Kidney capillary endothelial cell (primary cell): ENCODE measurements at places on chromosomes 3 and 15.

DNA sequence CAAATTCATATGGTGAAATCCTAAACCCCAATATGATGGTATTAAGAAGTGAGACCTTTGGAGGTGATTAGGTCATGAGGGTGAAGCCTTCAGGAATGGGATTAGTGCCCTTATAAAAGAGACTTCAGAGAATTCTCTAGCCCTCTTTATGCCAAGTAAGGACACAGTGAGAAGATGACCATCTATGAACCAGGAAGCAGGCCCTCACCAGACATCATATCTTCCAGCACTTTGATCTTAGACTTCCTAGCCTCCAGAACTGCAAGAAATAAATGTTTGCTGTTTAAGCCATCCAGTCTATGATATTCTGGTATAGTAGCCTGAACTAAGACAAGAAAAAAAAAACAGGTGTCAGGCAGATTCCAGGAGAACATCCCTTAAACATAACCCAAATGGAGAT lies 45.9 kb upstream of the AP4E1 start:
- DNase-seq: no peak

DNA sequence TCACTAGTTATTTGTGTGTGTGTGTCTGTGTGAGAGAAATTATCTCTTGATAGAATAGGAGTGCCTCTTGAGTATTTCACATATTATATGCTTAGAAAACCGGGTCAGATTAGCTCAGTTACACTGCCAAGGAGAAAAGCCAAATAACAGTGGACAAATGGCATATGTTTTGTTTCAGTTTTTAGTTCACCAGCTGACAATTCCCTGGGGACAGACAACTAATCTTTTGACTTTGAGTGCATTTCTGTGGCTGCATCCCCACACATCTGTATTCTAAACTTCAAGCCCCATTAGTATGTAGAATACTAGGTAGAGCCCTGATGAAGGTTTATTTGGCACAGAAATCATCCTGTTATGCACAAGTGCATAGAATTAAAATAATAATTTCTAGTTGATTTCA lies 227.7 kb upstream of the CNTN3 start:
- DNase-seq: no peak

DNA sequence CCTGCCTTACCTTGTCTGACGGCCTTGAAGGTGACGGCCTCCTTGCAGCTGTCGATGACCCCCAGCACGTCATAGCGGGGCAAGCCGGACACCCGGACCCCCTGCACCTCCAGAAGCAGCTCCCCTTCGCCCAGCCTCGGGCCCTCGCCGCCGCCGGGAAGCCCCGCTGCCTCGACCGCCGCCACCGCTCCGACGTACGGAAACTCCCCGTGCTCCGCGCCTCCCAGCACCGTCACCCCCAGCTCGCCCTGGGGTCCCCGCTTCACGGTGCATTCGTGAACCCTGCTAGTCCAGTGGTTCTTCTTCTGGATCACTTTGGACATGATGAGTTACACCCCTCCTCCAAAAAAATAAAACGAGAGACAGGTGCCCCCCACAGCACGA lies 740 bp downstream of the MAGI1 start:
- DNase-seq: no peak

GRCh38 chr3:115499666-115500065 lies 123.6 kb upstream of the GAP43 start:
- no peak for DNase-seq

- no peak for DNase-seq
These were observed 49.7 kb downstream of the SEMA5B start for GRCh38 chr3:122977746-122978466.

- DNase-seq: no peak
These were observed 180.9 kb downstream of the SUCNR1 start for GRCh38 chr3:152054315-152054714.

- no peak for DNase-seq
These were observed 20.4 kb downstream of the SEC61A1 start for GRCh38 chr3:128072454-128073184.

DNA sequence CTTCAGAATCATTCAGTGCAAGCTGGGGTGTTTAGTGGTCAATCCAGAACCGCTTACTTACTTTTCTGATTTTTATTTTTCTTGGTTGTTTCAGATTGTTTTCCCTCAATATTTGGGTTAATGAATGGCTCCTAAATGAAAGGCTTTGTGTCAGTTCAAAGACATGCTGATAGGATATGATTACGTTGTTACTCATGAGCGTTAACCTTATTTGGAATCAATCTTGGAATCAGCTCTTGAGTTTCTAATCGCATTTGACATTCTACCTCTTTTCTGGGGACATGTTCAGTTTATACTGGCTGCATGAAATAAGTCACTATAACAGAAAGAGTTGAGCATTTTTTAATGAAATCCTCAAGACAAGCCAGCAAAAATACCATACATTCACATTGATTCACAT lies 50.2 kb downstream of the ATP11B start:
- peak; percentile 5 for DNase-seq

DNA sequence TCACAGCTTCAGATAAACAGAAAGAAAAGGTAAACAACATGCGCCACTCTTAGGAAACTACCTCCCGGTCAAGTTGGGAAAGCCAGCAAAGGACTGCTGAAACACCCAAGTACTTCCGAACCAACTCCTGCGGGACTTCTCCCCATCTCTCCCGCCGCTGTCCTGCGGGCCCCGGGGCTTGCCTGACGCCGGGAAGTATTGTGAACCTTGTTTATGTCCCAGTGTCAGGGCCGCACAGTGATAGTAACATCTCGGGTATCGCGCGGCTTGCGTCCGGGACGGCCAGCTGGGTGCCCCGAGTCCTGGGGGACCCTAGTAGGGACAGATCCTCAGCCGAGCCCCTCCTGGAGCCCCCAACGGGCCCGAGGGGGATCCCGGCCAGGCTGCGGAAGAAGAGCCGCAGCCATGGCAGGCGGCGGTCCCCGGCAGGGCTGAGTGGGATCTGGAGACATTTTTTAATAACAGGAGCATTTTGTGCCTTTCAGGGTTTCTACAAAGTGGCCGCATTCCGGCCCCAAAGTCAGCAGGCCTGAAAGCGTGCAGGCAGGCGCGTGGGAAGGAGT lies 756 bp downstream of the CLPX start:
- DNase-seq: peak; percentile 49

- no peak for DNase-seq
These were observed 45.8 kb downstream of the CDC25A start for GRCh38 chr3:48142316-48142870.

- peak; percentile 23 for DNase-seq
These were observed 78.1 kb downstream of the LRRFIP2 start for GRCh38 chr3:37096288-37096687.

- DNase-seq: no peak
These were observed 179.4 kb downstream of the OPA1 start for GRCh38 chr3:193772422-193772763.

DNA sequence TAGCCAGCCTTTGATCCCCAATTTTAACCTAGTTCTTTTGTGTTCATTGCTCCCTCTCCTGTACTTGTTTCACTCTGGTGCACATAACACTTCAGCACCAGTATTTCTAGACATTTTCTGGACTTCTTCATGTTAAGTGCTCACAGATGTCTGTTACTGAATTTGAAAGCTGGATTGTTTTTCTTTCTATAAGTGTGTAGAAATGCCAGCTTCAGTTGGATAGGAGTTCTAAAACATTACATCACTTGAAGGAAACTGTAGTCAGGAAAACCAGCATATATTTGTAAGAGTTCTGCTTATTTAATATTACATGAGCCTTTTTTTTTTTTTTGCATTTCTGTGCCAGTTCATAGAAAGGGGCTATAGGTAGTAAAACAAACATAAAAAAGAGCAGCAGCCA lies 21.6 kb downstream of the QTRT2 start:
- no peak for DNase-seq

- DNase-seq: no peak
These were observed 43.8 kb upstream of the LRRFIP2 start for GRCh38 chr3:37218206-37218605.

- peak; percentile 79 for DNase-seq
These were observed 1.9 kb upstream of the MEX3B start for GRCh38 chr15:82047453-82048400.

DNA sequence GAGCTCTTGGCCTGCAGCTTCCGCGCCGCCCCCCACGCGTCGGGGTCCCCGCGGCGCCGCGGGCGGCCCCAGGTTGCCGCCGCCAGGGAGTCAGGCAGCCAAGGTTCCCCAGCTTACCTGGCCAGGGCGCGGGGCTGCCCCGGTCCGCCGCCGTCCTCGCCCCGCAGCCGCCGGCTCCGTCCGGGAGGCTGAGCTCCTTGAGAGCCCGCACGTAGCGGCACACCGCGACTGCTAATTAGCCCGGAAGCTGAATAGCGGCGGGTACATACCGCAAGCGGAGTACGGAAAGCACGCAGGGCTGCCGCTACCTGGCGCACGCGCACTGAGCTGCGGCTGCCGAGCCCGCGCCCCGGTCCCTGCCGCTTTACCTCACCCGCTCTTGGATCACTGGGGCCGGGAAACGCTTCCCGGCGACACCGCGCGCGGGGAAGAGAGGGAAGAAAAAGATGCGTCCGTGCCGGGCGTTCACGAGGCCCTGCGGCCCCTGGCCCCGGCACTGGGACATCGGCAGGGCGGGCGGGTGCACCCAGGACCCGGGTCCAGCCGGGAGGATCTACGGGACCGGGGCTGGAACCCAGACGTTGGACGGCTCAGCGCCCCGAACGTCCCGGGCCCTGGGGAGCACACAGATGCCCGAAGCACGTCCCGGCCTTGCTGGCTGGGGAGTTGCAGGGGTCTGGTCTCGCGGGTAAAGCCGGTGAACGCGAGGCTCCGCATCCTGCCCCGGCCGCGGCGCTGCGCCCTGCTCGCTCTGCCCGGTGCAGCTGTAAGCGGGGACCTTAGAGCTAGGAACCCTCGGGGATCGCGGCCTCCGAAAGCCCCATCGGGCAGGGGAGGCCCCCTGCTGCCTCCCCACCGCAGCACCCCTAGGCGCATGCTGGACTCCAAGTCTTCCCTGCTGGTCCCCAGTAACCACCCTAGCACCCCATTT lies at the start of gene GOLGA8B:
TSS of gene GOLGA8B (minus strand) at position 253 of the 931 bp plus-strand sequence. CDS start 47,739 bp downstream, outside the sequence.
- no peak for DNase-seq

DNA sequence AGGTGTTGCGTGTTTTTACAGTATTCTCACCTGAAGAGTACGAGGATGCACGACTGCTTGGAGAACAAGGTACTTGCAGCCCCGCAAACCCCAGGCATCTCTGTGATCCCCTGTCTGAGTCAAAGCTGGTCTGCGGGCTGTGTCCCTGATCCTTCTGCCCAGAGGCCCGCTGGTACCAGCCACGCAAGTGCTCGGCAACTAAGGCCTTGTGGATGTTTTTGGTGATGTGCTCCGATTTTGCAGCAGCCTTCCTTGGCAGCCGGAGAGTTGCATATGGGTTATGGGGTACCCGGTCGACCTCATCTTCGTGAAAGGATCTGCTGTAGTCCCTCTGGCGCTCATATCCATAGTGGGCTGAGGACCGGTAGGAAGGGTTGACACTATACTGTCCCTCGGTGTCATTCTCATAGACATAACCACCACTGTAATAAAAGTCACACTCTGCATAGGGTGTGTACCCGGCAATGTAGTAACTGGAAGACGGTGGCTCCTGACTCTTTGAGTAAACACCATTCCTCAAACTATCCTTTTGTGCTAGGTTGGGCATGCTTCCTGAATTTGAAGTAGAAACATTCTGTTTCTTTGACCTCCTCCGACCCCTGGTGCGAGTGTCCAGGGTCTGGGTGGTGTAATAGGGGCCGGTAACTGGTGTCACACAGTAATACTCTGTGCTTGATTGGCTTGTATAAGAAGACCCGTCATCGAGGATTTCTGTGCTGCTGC lies 58.6 kb upstream of the LMOD3 start:
- DNase-seq: no peak

- DNase-seq: no peak
These were observed 22.7 kb downstream of the CPEB1 start for GRCh38 chr15:82624438-82624837.

- DNase-seq: peak; percentile 13
These were observed 1.6 kb upstream of the GOLM2 start for GRCh38 chr15:44286814-44287452.

- DNase-seq: no peak
These were observed 20.4 kb upstream of the SLC25A38 start for GRCh38 chr3:39362812-39363211.

GRCh38 chr15:85905751-85906450 lies 111.2 kb upstream of the KLHL25 start:
- DNase-seq: no peak

DNA sequence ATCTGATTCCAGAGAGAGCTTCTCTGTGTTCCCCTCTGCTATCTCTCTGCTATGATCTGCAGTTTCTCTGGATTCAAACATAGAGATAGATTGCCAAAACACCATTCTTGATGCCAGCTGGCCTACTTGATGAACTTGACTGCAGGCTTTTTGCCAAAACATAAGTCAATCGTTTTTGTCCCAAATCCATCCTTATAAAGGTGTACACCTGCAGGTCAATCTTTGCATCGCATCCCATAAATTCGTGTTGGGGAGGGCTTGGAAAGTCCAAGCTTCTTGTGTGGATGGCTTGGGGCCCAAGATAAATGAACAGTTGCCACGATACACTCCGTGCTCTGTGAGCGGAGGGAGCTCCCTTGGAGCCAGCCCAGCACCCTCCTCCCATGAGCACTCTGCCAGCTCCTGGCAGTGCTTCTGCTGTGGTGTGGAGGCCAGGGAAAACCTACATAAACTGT lies 2.7 kb downstream of the CERS3 start:
- DNase-seq: no peak

- no peak for DNase-seq
These were observed 10.6 kb downstream of the MGLL start for GRCh38 chr3:127811717-127812116.

- no peak for DNase-seq
These were observed 829 bp downstream of the SELENOT start for GRCh38 chr3:150603980-150604319.

DNA sequence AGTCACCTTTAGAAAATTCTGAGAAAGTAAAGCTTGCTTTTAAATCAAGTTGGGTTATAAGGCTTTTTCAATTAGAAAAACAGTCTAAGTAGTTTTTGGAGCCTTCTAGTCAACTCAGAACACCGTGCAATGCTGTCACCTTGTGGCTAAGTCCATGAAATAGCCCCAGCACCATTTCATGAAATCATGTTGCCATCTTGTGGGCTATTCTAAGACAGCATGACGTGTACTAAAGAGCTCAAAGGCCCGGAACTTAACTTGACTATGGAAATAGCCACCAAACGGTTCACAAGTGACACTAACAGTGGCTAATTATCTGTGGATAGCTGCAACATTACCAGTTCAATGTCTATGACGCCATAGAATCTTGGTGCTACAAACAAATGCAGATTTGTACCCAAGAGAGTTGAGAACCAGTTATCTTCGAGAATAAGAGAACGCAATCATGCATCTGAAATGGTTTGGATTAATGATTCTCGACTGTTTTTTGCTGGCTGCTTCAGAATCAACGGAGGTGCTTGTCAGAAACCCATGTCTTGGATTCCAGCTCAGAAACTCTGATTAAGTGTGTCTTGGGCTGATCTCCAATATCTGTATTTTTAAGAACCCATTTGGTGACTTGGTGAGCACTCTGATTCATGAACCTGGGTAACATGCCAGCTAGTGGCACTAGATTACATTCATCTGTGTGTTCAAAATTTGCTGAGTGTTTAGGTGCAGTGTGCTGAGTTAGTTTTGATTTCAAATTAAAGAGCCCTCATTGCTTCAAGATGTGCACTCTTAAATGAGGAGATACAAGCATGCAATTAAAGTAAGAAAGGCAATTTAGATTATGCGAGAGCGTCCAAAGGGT lies 111.2 kb upstream of the MCTP2 start:
- peak; percentile 83 for DNase-seq
